ENCODE measurements at places on chromosomes 13 and 19. TPM values are rescaled to one million over a fixed set of nuclear protein-coding genes. Genes with fewer than 3 reads are reported as not detected.

The TMPRSS9 gene
- total RNA-seq, result not detected

The FFAR2 gene
- not detected for total RNA-seq

The TUBA3C gene
- not detected for total RNA-seq

The EPS8L1 gene
- total RNA-seq, result 2.5 TPM

The UBE2L5 gene
- not detected for total RNA-seq

The IGSF23 gene
- not detected for total RNA-seq

The ZBTB45 gene
- 15.5 TPM for total RNA-seq

The UBE2S gene
- 42.2 TPM for total RNA-seq

The S1PR5 gene
- total RNA-seq, result 1.1 TPM

The ATP4A gene
- total RNA-seq, result not detected

The PNMA8A gene
- 2.5 TPM for total RNA-seq

The C19orf81 gene
- total RNA-seq, result not detected

The DPF1 gene
- 0.82 TPM for total RNA-seq

The C1QTNF9B gene
- not detected for total RNA-seq

The FARP1 gene
- total RNA-seq, result 11.4 TPM

The CACNG7 gene
- 3.7 TPM for total RNA-seq

The ZNF554 gene
- total RNA-seq, result 3.1 TPM

The ZNF559 gene
- 7.4 TPM for total RNA-seq

The IFNL1 gene
- total RNA-seq, result not detected

The CLEC17A gene
- total RNA-seq, result not detected

The GNA15 gene
- not detected for total RNA-seq

The CPT1C gene
- total RNA-seq, result 11.0 TPM

The NUP58 gene
- 24.9 TPM for total RNA-seq

The ERFL gene
- 0.77 TPM for total RNA-seq

The TPTE2 gene
- not detected for total RNA-seq

The TUBB4A gene
- total RNA-seq, result not detected

The ELANE gene
- 8.4 TPM for total RNA-seq

The PEAK3 gene
- 0.09 TPM for total RNA-seq

The LYPD3 gene
- not detected for total RNA-seq

The SHC2 gene
- total RNA-seq, result 5.5 TPM

The RNF17 gene
- total RNA-seq, result 0.12 TPM

The ZNF296 gene
- total RNA-seq, result 3.1 TPM

The PSG7 gene
- total RNA-seq, result not detected

The CDX2 gene
- not detected for total RNA-seq

Data from pericardium fibroblast (primary cell).